ENCODE measurements at places on chromosomes 3 and 15. TPM values are rescaled to one million over a fixed set of nuclear protein-coding genes. Genes with fewer than 3 reads are reported as not detected.

DNA sequence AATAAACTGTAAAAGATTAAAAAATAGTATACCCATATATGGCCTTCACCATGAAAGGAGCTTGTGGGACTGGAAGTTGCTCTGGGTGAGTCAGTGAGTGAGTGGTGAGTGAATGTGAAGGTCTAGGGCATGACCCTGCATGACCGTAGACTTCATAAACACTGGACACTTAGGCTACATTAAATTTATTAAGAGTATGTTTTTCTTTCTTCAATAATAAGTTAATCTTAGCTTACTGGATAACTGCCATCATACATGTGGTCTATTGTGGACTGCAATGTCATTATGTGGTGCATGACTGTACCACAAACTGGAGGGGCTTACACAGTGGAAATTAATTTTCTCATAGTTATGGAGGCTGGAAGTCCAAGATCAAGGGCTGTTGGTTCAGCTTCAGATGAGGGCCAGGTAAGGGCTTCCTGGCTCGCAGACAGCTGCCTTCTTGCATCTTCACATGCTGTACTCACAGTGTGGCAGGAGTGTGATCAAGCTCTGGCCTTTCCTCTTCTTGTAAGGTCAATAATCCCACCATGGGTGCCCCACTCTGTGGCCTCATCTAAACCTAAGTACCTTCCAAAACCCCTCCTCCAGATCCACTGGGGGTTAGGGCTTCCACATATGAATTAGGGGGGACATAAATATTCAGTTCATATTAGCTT lies 40.8 kb upstream of the PRR23E start:
- DNase-seq: no peak

CCR1 gene
- total RNA-seq: 39.7 TPM

- peak; percentile 90 for DNase-seq
Observed at GRCh38 chr15:28094732-28095521, 4.2 kb downstream of the OCA2 start.

- DNase-seq: no peak
Observed at GRCh38 chr3:105807146-105807545, 61.7 kb downstream of the CBLB start.

DNA sequence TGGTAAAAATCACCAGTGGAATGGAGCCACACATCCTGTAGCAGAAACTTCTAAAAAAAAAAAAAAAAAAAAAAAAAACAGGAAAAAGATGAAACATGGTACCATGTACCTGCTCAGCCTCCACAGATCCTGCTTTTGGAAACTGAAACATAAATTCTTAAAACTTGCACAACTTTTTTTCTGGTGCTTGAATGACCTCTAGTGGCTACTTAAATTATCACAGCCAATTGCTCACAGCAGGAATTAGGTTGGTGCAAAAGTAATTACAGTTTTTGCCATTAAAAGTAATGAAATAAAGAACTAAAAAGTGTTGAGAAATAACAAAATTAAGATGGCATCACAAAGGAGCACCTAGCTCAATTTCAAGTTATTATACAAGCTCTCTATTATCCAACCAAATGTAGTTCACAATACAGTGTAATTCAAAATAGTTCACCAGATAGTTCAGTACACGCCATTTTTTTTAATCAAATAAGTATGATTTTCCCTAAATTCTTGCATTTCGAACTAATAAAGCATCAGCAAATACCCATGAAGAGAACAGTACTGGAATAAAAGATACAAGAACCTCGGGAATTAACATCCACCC lies 80.6 kb downstream of the ULK4 start:
- no peak for DNase-seq

CCR5 gene
- total RNA-seq: 1.7 TPM

DNA sequence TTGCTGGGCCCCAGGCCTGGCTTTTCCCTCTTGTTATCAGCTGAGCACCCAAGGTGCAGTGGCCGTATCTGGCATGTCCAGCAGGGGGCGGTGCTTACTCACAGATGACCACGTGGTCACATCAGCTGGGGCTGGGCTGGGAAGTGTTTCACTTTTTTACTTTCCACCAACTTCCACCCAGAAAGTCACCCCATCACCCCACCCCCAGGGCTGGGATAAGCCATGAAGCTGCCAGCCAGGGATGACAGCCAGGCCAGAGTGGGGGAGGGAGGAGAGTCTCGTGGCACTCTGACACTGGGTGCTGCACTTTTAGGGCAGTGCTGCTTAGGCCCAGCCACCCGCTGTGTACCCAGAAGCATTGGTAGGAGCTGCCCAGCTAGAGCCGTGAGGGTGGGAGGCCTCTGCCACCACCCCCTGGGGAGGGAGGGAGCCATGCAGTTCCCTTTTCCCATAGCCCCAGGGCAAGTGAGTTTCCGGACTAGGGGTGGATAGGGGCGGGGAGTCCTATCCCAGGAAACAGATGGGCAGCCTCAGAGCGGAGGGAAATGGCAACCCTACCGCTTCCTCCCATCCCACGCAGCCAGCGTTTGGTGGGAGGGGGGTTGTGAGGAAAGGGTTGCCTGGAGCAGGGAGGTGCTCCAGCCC lies 6.1 kb downstream of the PPCDC start:
- DNase-seq: peak; percentile 98

- no peak for DNase-seq
Observed at GRCh38 chr3:140233702-140234101, 298.7 kb downstream of the CLSTN2 start.

TMEM40 gene
- not detected for total RNA-seq

IMPG2 gene
- total RNA-seq: 0.13 TPM

DNA sequence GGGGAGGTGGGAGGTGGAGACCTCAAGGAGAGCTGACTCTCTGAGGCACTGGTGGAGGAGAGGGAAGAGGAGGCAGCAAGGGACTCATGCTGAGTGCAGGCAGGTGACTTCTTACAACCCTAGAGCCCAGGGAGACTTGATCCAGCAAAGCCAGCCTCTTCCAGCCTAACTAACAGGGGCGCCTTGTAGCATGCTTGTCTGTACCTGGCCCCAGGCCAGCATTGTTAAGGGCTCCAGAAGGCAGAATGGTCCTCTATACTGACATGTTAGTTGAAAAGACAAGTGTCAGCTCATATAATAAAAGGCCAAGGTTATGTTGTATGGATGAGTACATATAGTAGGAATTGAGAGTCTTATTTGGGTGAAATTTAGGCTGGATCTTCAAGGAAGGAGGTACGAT lies 65.4 kb downstream of the CHDH start:
- no peak for DNase-seq

GRCh38 chr15:74403588-74403919 lies 30.2 kb downstream of the SEMA7A start:
- no peak for DNase-seq

DNA sequence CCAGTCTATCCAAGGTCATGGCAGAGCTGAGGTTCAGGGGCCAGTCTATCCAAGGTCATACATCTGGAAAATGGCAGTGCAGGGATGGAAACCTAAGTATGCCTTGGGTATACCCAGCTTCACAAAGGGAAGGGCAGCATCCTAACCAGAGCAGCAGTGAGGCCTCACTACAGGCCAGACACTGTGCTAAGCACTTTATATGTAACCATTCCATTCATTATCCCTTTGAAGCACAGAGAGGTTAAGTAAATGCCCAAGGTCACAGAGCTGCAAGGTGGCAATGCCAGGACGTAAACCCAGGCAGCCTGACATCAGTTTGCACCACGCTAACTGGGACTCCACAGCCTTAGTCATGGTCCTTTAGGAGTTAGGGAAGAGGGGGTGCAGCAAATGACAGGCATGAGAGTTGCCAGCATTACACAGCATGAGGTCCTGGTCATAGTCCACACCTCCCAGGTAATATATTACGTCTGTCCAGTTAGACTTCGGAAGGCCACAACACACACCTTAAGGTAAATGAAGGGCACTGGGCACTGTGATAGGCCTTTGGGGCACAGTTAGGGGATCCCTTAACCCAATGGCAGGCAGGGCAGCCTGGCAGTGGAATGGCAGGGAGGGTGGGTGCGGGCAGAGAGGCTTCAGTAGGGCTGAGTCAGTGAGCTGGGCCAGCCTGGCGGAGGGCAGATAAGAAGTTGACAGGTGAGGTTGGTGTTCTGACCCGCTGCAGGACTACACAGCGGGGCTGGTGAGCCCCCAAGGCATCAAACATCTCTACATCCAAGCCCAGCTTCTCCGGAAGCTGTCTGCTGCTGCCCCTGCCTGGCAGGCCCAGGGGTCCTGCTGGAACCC lies 21.1 kb upstream of the CORO2B start:
- DNase-seq: peak; percentile 62

DNA sequence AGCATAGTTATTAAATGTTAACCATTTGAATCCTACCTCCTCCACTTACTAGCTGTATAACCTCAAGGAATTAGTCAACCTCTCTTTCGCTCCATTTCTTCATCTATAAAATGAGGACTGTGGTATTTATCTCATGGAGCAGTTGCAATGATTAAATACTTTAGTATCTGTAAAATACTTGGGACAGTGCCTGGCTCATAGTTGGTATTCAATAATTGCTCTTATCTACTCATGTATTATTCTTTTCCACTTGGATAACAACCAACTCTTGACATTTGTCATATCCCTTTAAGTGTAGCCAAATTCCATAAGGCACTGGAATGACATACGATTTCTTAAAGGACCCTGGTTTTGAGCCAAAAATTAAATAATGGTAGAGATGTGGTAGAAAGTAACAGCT lies 72.0 kb downstream of the FSIP1 start:
- no peak for DNase-seq

DNA sequence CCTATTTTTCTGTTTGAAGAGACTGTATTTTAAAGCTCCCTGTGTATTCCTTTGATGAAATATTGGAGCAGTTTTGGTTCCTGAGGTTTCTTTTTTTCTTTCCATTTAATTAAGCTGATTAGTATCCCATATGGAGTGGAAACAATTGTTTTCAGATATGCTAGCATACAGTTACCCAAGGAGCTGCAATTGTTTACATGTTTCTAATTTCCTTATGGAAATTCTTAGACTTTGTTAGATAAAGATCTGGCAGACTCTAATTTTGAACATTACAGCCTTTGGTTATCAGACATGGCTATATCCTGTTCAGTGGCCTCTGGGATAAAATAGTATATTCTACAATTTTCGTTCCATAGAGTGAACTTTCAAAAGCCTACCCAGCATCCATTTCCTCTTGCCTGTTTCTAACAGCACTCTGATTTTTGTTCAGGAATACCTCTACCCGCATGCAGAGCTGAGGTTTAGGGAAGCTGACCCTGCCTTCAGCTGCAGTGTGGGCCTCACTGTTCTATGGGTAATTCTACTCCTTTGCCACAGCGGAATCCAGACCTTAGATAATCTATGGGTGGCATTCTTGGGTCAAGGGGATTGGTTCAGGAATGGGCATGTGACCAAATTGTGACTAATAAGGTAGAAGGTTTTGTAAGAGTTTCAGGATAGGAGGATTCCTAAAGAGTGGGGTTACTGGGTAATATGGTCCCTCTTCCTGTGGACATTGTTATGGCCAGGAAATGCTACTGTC lies 161.1 kb upstream of the ANKRD28 start:
- DNase-seq: no peak

DNA sequence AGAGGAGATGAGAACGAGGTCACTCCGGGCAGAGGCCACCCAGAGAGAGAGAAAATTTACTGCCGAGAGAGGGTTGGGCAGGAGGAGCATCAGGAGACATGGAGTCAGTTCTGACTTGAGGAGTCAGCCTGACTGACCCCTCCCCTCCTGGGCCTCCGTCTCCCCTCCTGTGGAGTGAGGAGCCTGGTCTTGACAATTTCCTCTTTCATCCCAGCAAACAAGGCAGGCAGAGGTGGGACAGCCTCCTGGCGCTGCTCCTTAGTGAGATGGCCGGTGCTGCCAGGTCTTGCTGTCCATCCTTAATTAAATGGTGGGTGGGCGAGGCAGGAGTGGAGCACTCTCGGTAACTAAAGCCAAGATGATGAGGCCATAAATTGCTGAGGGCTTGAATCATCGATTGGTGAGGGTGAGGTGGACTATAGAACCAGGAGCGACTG lies 60.6 kb downstream of the CYP11A1 start:
- DNase-seq: no peak

- DNase-seq: no peak
Observed at GRCh38 chr15:43934480-43934879, 107.7 kb downstream of the WDR76 start.

DNA sequence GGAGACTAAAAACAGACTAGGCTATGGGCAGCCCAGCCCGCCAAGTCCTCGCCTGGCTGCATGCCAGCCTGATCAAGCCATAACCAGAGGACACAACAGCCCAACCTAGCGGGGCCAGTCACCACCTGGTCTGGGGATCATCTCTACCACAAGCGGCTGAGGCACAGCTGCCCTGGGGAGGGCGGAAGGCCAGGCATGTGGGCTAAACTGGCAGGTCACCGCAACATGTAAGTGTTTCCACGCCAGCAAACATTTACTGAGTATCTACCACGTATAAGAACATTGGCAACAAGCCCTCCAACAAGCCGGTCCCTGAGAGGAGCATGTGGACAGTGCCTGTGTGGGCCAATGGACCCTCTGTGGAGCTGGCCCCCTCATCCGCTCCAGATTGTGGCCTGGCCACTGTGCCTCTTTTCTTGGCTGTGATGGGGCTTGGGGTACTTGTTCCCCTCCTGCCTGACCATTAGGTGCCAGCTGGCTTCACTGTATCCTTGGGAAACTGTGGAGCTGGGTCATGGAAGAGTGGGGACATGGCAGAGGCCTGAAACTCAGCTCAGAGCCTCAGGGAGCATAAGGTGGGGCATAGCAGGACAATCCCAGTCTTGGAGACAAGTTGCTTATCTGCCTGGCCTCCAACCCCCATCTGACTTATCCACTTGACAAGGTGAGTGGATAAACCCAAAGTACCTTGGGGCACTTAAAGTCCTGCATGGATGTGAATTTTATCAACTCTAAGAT lies 9.0 kb downstream of the UBXN7 start:
- no peak for DNase-seq

- DNase-seq: no peak
Observed at GRCh38 chr3:48190911-48191310, 2.7 kb upstream of the CDC25A start.

- DNase-seq: no peak
Observed at GRCh38 chr3:18401300-18401961, 23.7 kb downstream of the SATB1 start.

DNA sequence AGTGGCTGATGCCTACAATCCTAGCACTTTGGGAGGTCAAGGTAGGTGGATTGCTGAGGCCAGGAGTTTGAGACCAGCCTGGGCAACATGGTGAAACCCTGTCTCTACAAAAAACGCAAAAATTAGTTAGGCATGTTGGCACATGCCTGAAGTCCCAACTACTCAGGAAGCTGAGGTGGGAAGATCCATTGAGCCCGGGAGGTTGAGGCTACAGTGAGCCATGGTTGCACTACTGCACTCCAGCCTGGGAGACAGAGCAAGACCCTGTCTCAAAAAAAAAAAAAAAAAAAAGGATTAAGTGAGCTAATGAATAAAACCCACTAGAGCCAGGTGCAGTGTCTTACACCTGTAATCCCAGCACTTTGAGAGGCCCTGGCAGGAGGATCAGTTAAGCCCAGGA lies 6.7 kb upstream of the SEC11A start:
- no peak for DNase-seq

GRCh38 chr3:126129398-126129891 lies 45.5 kb upstream of the SLC41A3 start:
- DNase-seq: peak; percentile 87

GRCh38 chr3:33395900-33396299 lies 44.3 kb downstream of the UBP1 start:
- no peak for DNase-seq

CAPN3 gene
- 6.7 TPM for total RNA-seq

SLCO2A1 gene
- total RNA-seq: 40.1 TPM

GRCh38 chr15:26073430-26074333 lies 210.6 kb upstream of the ATP10A start:
- no peak for DNase-seq

GNAI2 gene
- total RNA-seq: 309 TPM

CLRN1 gene
- not detected for total RNA-seq

MORC1 gene
- not detected for total RNA-seq

DNAH12 gene
- total RNA-seq: 0.06 TPM

CPLX3 gene
- not detected for total RNA-seq

GRCh38 chr3:120469882-120470301 lies 19.1 kb upstream of the FSTL1 start:
- DNase-seq: no peak

TM4SF4 gene
- total RNA-seq: 1.7 TPM
